Foreskin keratinocyte (primary cell): ENCODE measurements at places on chromosomes 3 and 15. TPM values are rescaled to one million over a fixed set of nuclear protein-coding genes. Genes with fewer than 3 reads are reported as not detected.

Gene ITPKA
- 0.55 and 0.62 TPM in 2 replicates for polyA plus RNA-seq

DNA sequence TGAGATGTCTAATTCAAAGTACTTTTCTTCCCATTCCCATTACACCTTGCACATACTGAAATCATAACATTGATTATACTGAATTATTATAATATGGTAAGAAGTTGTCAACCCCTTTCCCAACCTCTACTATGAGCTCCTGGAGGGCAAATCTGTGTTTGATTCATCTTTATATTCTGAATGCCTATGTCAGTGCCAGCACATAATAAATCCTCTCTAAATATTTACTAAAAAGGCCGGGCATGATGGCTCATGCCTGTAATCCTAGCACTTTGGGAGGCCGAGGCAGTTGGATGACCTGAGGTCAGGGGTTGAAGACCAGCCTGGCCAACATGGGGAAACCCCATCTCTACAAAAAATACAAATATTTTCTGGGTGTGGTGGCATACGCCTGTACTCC lies 392.5 kb upstream of the CADM2 start:
- DNase-seq, result no peak

DNA sequence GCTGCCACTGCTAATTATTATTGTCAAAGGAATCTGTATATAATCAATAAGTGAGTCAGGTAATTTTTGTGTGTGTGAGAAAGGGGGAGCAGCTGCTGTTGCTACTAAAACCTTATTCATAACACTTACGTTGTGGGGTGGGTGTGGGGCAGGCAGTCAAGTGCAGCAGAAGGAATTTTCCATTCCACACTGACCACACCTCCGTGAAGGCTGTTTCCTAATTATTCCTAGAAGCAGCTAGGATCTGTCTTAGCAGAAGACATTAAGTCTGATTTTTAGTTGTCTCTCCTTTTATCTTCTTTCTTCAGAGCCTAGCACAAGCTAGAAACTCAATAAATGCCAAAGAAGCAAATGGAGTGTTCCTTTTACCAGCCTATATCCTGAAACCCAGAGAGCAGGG lies 4.0 kb upstream of the U2SURP start:
- DNase-seq, result no peak

Gene KPNA4
- polyA plus RNA-seq, result 13.6 and 15.2 TPM in 2 replicates

Gene SLC22A14
- polyA plus RNA-seq, result 0.03 and 0.08 TPM in 2 replicates

Gene DCLK3
- not detected in 2 replicates for polyA plus RNA-seq

GRCh38 chr3:184748219-184749135 lies 36.6 kb upstream of the MAGEF1 start:
- DNase-seq, result peak; percentile 69

DNA sequence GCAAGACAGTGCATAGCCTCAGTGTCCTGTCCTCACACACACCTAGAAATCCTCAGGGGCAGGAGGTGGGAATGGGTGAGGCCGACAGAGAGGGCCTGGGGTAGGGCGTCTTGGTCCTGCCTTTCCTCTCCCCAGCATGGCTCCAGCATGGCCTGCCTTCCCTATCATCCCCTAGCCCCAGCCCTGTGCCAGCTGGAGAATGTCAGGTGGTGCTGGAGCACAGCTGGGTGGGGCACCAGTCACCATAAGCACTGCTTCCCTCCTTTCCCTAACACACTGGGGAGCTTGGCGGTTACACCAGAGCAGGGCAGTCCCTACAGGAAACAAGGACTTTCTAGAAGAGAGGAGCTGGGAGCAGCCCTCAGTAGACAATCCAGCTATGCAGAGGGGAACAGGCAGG lies 236.8 kb downstream of the KLF13 start:
- no peak for DNase-seq

Gene CPNE9
- polyA plus RNA-seq, result not detected in 2 replicates

- no peak for DNase-seq
These were observed 11.5 kb upstream of the FBXO40 start for GRCh38 chr3:121581691-121582090.

- no peak for DNase-seq
These were observed 27.6 kb downstream of the SPTBN5 start for GRCh38 chr15:41866263-41866703.

Gene TNIK
- polyA plus RNA-seq, result 3.2 and 3.7 TPM in 2 replicates

Gene DOCK3
- 0.02 TPM in 2 replicates for polyA plus RNA-seq

Gene OPA1
- polyA plus RNA-seq, result 11.2 and 14.1 TPM in 2 replicates

Gene CMSS1
- 58.5 and 66.9 TPM in 2 replicates for polyA plus RNA-seq

Gene NISCH
- polyA plus RNA-seq, result 20.9 and 23.9 TPM in 2 replicates

DNA sequence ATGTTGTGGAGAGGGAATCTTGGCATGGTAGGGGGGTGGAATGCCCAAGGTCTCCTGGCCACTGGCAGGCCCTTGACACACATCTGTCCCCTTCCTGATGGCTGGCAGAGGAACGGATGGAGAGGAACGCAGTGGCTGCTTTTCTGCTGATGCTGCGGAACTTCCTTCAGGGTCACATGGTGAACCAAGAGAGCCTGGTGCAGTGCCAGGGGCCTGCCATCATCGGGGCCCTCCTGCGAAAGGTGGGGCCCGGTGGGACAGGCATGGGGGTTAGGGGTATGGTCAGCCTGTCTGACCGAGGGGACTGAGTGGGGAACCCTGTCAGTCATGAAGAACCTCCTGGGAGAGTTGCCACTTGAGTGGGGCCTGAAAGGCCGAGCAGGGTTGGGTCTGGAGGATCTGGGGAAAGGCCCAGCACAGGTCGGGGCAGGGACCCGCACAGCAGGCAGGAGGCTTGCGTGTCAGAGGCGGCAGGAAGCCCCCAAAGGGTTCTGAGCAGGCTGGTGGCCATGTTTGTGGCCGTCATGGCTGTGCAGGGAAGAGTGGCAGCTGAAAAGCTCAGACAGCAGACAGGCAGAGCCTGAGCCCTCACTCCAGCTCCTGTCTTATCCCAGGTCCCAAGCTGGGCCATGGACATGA lies 18.1 kb downstream of the NBEAL2 start:
- no peak for DNase-seq

DNA sequence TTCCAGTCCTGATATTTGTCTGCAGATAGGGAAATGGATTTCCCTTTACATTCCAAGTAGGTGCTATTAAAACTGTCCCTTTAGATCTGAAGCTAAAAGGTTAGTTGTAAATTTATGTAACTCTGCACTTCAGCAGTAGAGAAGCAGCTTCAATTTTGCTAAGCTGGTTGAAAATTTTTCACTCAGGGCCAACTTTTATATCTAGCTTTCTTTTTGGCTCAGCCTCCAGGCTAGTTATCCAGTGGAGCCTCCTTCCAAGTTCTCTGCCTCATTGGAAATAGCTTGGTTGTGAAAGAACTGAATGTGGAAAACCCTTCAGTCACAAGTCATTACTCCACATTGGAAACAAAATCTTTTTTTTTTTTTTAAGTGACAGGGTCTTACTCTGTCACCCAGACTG lies 8.2 kb upstream of the ZNF660 start:
- no peak for DNase-seq

DNA sequence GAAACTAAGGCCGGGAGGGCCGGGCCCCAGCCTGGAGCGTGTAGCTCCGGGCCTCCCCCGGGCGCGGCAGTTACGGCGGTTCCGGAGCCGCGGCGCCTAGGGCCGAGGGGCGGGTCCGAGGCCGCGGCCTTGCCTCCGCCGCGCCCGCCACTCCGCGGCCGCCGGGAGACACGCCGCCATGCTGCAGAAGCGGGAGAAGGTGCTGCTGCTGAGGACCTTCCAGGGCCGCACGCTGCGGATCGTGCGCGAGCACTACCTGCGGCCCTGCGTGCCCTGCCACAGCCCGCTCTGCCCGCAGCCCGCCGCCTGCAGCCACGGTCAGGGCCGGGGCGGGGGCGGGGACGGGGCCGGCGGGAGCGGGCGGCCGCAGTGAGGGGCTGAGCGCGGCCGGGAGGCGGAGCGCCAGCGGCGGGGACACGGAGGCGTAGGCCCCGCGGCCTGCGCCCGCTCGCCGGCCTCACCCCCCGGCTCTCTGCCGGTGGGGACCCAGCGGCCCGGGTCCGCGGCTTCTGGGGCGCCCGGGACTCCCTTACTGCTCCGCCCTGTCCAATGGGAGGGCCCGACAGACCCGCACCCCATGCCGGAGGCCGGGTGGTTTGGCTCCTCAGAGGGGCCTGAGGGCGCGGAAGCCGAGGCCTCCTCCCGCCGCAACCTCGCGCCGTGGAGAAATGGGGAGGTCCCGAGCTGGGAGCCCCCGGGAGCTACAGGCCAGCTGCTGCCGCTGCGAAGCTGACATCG lies at the start of gene DIS3L:
Gene DIS3L, plus strand, starts transcription at position 150 of the 738 bp plus-strand sequence. Its CDS starts 29 bp downstream, at position 179.
- no peak for DNase-seq

DNA sequence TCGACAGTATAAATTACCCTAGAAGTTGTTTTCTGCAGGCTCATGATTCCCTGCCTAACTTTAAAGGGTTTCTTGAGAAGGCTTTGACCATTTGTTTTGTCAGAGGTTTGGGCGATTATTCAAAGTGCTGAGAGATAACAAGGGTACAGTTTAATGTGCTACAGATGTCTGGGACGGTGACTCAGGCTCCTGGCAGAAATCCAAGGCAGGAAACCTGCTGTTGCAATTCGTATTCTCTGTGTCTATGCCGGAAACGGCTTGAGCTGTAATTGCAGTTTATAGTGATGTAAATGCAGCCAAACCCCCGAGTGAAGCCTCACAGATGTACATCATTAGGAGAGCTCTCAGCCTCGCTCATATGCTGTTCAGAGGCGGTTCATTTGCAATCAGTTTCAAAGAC lies 65.6 kb downstream of the SYNPR start:
- DNase-seq, result peak; percentile 78

Gene BCHE
- polyA plus RNA-seq, result 1.5 and 3.3 TPM in 2 replicates

DNA sequence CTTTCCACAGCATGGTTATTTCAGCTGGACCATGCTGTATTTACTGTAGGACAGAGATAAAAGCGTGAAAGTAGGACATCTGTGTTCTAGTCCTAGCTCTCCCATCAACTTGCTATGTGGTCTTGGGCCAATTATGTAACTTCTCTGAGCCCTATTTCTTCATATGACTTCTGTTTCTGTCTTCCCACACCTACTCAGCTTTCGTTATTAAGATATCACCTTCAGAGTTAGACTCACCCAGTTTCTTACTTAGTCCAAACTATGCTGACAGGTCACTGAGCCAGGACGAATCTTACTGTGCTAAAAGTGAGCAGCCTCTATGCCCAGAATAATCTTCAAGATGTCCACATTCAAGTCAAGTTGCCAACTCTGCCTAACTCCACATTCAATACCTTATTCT lies 283.7 kb downstream of the IL5RA start:
- DNase-seq, result no peak

Gene HTR3E
- polyA plus RNA-seq, result not detected in 2 replicates

- no peak for DNase-seq
These were observed 5.3 kb downstream of the BRPF1 start for GRCh38 chr3:9736831-9737230.

Gene ITIH1
- not detected in 2 replicates for polyA plus RNA-seq

DNA sequence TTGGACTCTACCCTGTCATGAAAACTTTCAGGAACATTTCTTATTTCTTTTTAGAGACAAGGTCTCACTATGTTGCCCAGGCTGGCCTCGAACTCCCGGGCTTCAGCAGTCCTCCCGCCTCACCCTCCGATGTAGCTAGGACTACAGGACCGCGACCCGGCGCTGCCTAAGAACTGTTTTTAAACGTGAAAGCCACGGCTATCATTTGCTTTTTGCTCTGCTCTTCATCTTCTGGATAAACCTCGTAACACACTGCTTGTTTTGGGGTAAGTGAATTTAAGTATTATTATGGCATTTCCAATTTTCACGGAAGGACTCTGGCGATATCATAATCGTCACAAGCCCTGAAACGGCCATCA lies 14.3 kb upstream of the CCNL1 start:
- no peak for DNase-seq

Gene SYNPR
- not detected in 2 replicates for polyA plus RNA-seq

Gene BBX
- polyA plus RNA-seq, result 4.7 TPM in 2 replicates

DNA sequence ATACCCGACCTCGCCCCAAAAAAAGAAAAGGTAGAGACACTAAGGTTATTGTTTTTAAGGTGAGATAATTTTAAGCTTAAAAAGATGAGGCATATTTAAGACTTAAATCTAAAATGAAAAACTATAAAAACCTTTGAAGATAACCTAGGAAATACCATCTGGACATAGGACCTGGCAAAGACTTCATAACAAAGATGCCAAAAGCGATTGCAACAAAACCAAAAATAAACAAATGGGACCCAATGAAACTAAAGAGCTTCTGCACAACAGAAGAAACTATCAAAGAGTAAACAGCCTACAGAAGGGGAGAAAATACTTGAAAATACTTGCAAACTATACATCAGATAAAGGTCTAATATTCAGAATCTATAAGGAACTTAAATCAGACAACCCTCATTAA lies 80.9 kb downstream of the TMCC1 start:
- no peak for DNase-seq

Gene POMGNT2
- polyA plus RNA-seq, result 13.6 and 14.5 TPM in 2 replicates

DNA sequence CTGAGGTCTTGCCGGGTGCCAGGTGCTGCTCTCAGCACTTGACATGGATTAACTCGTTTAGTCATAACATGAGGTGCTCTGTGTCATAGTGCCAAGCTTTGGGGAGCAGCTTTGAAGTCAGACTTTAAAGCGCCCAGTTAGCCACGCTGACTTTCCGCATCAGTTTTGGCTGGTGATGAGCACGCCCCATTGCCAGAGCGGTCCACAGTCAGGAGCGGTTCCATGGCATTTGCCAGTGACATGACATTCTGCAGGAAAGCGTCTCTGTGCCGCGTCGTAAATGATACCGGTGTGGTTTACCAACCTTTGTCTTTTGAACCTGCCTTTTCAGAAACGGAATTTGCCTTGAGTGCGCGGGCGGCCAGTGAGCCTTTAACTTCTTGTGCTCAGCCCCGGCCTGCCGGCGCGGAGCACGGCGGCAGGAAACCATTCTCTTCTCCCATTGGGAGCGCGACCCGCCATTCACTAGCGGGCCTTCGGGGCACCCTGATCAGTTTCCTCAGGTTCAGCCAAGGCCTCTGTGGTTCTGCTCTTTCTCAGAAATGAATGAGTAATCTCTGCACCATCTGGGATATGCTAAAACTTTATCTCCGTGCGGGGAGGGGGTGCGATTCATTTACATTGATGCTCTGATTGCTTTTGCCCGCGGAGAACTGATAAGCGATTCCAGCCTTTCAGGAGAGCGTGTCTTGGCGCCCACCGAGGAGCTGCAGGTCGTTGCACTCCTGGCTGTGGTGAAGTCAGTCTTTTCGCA lies 1.7 kb upstream of the SLC2A2 start:
- DNase-seq, result peak; percentile 86

DNA sequence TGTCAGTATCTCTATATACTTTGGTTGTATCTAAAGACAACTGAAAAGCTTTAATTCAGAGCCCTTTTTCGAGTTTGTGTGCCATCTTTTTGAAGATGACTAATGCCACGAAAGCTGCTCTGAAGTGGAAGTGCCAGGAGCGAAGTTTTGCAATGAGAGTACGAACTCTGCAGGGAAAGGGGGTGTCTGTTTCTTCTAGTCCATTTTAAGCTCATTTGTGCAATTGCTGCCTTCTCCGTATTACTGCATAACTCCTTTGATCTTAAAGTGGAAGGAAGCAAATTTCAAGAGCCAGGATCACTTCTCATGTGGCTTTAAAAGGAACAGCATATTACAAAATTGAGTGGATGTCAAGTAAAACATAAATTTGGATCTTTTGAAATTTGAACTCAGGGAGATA lies 245.3 kb downstream of the FEZF2 start:
- DNase-seq, result no peak

GRCh38 chr3:35733341-35733740 lies 94.0 kb downstream of the ARPP21 start:
- no peak for DNase-seq

- peak; percentile 25 for DNase-seq
These were observed 23.3 kb downstream of the CFAP161 start for GRCh38 chr15:81157195-81157938.

Gene TPRG1
- 0.17 and 0.69 TPM in 2 replicates for polyA plus RNA-seq
